PC-3 (cell line): ENCODE measurements at places on chromosomes 5 and 9. TPM values are rescaled to one million over a fixed set of nuclear protein-coding genes. Genes with fewer than 3 reads are reported as not detected.
A peak's percentile ranks its signal among the peaks of the same experiment; 100 is the strongest.

- DNase-seq: peak; percentile 31
Observed at GRCh38 chr9:118170032-118170955, 466.1 kb downstream of the TLR4 start.

DNA sequence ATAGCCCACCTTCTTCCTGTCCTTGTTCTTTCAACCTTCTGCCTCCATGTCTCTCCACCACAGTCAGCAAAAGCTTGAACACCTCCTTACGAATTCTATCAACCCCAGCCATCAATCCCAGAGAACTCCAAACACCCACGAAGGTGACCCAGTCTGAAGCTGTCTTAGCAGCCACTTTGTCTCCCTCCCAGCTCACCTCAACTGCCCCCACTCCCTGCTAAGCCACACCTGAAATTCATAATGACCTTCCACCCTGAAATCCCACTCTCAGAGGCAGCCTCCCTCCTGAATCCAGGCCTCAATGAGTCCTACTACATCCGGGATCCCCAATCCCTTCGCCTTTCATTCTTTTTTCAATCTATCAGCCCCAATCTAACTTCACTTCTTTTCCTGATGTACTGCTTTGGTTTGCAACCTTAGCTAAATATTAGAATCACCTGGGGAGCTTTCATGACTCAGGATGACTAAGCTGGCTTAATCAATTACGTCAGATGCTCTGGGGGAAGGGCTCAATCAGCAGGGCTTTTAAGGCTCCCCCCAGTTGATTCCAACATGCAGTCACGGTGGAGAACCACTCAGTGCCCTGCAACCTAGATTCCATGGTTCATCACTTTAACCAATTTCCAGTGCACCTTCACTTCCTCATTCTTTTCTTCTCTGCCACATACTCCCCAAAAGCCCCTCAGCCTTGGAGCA lies 32.2 kb downstream of the BHMT start:
- DNase-seq: peak; percentile 86

GRCh38 chr5:1651250-1651649 lies 127.5 kb upstream of the LPCAT1 start:
- no peak for DNase-seq

DNA sequence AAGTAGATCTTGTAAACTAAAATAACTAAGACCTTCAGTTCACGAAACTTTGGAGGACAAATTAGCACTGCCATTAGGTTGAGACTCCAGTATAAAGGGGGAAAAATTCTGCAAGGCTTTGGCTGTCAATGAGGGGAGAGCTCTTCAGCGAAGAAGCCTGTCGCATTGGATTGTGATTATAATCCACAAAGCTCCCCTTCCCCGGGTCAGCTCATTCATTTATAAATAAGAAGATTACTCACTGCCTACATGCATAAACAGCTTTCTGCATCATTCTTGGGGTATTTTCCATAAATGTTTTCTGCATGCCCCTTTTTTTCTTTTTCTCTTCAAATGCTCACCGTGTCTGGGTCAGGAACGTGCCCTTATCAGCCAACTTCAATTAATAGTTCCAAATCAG lies 196.7 kb downstream of the EBF1 start:
- DNase-seq: no peak

The CD274 gene
- total RNA-seq: 3.8 and 5.1 TPM in 2 replicates
